Astrocyte of the hippocampus (primary cell): ENCODE measurements at places on chromosomes 7 and 10.
A peak's percentile ranks its signal among the peaks of the same experiment; 100 is the strongest.

DNA sequence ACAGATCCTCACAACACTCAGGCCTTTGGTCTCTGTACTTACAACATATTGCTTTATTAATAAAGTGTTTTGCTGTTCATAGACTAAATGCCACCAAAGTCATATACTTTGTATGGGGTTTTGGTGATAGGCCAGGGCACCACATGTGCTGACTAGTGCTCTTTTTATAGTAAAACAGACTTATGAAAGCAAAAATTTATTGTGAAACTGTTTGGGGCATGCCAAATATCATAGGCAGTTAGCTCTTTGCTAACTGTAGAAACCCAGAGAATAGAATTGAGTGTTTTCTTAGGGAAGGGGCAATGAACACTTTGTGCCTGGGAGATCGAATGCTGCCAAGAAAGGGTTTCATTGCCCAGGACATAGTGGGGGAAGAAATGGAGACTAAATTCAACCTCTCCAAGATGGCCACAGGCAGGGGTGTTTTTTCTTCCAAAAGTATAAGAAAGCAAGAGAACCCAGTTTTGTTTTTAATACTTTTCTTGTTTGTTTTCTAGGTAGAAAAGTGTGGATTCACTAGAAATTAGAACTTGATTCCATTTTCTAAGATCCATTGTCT, 142.7 kb downstream of the TRIL start:
- DNase-seq, result no peak

GRCh38 chr7:33248671-33249070, 119.3 kb downstream of the BBS9 start:
- no peak for DNase-seq

GRCh38 chr7:47544416-47544815, 37.5 kb downstream of the TNS3 start:
- DNase-seq, result no peak

DNA sequence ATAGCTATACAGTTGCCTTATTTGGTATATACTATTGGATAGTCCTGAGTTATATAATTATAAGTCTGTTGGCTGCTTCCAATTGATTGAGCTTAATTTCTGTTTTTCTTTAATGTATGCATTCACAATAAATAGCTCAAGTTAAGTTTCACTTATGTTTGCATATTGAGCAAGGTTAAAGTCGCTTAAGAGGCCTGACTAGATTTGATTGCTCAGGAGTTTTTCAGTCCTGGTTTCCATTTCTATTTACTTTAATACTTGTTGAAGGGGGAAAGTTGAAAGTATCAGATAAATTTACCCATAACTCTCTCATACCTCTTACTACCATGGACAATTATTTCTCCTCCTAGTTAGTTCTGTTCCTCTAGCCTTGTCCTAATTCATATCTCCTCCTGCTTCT, 294.7 kb downstream of the ARL4A start:
- DNase-seq, result no peak

DNA sequence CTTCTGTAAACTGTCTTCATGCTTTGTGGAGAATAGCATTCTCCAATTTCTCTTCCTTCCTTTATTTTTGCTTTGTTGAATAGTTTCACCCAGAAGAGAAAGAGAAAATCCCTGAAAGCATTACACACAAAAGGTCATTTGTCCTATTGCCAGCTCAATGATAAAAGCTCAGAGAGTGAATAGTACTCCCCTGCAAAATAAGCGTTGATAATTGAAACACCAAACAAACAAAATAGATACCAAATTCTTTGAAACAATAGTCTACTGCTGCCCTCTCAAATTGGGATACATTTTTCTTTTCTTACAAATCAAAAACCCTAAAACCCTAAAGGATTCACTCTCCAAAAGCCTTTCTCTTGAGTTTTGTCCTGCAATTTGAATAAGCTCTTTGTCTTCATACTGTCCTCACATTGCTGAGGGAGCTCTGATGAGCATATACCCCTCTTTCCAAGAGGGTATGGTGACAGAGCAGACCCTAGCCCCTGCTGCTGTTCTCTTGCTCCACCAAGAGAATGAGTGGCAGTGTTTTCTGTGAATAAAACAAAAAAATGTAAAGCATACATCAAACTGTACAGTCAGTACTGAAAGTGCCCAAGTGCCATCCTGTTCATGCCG, 134.4 kb downstream of the CSTF2T start:
- DNase-seq, result no peak

DNA sequence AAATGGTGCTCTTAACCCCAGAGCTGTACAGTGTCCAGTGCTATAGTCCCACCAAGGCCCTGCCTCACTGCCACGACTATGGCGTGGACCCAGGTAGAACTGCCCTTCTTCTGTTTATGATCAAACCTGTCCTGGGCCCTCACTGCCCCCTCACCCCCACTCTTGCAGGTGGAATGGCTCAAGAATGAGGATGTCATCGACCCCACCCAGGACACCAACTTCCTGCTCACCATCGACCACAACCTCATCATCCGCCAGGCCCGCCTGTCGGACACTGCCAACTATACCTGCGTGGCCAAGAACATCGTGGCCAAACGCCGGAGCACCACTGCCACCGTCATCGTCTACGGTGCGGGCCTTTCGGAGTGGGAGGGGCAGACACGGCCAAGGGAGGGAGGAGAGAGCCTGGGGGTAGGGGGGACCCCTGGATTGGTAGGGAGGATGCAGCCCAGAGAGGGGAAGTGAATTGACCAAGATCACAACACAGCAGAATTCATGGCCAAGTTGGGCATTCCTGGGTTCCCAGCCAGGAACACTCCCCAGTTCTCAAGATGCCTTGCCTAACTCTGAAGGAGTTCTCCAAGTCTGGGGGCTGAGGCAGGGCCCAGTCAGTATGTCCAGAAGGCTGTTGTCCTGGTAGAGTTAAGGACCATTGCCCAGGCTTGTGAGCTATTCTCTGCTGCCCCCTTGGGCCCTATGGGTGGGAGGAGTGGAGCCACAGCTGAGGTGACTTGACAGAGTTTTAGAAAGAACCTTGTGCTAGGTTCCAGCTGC, 32.4 kb upstream of the SLC29A3 start:
- DNase-seq, result no peak

DNA sequence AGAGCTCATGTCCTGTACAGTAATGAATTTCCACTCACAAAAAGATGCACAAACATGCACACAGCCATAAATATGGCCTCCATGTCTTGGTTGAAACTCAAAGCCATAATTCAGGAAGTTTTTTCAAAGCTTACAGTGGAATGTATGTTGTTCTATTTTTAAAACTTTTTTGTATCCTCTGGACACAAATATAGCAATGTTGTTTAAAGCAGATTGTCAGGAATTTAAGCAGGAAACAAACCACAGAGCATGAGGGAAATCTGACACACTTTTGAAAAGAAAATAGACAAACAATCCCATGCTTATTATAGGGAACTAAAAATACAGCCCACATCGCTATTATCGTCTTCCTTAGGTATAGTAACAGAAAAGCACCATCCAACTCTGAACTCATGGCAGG, 21.5 kb downstream of the LRRN3 start:
- DNase-seq, result peak; percentile 30

- no peak for DNase-seq
Measured at GRCh38 chr7:132751244-132751647, 175.0 kb upstream of the PLXNA4 start.

DNA sequence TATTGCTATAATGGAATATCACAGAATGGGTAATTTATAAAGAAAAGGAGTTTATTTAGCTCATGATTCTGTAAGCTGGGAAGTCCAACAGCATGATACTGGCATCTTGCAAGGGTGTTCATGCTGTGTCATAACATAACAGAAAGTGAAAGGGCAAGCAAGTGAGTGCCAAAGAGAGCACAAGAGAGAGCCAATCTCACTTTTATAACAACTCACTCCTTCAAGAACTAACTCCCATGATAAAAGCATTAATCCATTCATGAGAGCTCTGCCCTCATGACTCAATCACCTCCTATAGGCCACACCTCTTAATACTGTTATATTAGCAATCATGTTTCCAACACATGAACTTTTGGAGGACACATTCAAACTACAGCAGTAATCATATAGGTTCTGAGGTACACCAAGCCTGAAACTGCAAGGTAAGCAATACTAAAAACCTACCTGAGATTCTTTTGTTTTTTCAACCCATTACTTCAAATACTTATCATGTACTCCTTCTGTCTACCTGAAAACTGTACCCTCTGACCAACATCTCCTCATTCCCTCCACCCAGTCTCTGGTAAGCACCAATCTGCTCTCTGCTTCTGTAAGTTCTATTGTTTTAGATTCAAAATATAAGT, 219.7 kb downstream of the MTERF1 start:
- DNase-seq, result no peak

DNA sequence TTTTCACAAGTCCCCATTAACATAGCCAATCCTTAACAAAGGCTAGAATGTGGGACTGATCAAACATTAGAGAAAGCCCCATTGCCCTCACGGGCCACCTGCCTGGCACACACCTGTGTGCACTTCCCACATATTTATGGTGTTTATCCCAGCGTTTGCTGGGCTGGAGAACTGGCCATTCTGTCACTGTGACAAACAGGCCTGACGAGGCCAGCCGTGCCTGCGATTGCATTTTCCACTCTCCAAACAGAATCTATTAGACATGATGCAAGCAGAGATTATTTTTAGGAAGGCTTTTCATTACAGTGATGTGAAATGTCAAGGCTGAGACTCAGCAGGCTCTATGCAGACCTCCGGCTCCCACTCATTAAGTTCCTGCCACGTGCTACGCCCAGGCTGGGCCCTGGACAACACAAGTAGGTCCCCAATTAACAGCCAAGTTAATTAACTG, 20.4 kb downstream of the PTPRN2 start:
- no peak for DNase-seq

GRCh38 chr7:7795203-7795602, 76.8 kb upstream of the RPA3 start:
- peak; percentile 12 for DNase-seq

- no peak for DNase-seq
Measured at GRCh38 chr7:150797661-150798060, 2.5 kb downstream of the TMEM176B start.

DNA sequence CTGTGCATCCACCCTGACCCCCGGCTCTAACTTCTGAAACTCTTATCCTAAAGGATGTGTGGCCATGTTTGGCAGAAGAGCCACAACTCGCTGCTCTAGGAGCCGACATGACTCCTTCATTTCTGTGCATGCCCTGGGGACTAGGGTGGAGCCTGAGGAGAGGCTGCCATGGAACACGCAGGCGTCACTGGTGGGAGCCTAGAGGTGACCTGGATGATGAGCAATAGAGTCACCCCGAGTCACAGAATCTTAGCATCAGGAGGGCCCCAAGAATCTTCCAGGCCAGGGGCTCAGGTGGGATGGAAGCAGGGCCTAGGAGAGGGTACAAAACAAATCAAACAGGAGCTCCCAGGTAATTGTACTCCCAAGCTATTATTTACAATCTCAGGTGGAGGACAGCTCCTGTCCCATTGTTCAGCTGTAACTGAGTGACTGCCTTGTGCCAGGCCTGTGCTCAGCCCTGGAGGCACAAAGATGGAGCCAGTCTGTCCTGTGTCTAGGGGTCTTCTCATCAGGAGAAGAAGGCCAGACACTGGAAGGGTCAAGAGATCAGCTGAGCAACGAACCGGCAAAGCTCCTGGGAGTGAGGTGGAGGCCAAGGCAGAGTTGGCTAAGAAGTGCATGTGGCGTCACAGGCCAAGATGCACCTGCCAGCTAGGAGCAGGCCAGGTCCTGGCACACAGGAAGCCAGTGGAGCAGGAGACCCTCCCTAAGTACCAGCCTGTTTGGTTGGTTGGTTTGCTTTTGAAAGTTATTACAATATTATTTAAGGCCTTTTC, 5.8 kb upstream of the ZNF22 start:
- no peak for DNase-seq

GRCh38 chr10:31686599-31686998, 242.0 kb downstream of the ARHGAP12 start:
- DNase-seq, result no peak

- no peak for DNase-seq
Measured at GRCh38 chr10:88592906-88593305, 6.3 kb downstream of the LIPJ start.

- no peak for DNase-seq
Measured at GRCh38 chr10:132875435-132875834, 66.9 kb downstream of the CFAP46 start.

DNA sequence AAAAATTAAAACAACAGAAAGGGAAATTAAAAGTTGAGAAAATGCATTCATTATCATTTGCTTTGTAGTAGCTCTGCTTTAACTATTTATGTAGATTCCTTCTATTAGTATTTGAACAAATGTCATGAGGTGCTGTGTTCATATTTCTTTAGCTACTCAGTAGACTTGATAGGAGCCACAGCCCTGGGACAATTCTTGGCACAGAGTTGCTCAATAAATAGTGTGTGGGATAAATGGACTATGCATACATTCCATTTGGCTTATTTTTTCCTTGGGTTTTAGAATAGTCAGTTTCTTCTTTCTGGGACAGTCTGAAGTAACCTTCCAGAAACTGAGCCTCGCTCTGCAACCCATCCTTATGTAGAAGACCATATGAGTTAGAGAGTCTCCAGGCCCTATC, 13.4 kb downstream of the RPP30 start:
- peak; percentile 65 for DNase-seq

DNA sequence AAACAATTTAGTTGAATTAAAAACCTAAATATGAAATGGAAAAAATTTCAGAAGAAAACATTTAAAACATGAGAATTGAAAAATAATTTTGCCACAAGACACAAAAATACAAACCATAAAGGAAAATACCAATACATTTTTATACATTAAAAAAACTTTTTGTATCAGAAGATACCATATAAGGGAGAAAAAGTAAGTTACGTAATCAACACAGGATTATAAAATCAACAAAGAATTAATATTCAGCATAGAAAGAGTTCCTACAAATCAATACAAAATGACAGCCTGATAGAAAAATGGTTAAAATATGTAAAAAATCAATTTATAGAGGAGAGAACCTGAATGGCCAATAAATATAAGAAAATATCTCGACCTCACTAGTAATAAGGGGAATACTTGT, 16.6 kb upstream of the SAMD9L start:
- no peak for DNase-seq

DNA sequence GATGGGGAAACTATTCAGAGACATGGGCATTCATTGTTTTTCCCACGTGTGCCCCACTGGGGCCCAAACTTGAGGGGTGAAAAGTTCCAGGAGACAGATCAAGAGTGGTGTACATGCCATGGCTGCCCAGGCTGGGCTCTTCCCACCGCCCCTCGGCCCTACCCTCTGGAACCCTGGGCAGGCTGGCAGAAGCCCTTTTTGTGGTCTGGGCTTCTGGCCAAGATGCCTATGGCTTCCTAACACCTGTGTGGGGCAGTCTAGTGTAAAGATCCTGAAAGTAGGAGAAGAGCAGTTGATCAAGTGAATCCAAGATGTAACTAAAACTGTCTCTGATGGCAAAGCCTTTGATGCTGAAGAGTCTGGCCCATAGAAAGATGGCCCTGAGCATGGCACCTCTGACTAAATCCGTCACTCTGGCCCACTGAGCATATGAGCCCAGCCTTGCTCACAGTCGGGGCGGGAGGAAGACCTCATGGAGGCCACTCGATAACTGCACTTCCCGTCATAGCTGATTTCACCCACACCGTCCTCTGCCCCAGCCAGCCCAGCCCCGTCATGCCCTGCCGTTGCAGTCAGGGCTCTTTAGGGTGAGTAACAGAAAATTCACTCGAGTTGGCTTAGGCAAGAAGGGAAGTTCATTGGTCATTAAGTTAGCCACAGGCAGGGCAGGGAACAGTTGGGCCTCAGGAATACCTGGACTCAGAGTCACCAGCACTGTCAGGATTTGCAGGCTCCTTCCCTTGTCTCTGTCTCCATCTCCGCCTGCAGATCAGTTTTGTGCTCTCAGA, 37.9 kb upstream of the MTPAP start:
- no peak for DNase-seq

- DNase-seq, result peak; percentile 50
Measured at GRCh38 chr10:117549100-117549585, 6.6 kb downstream of the EMX2 start.
